G401 (cell line): ENCODE measurements at places on chromosomes 6 and 20.

DNA sequence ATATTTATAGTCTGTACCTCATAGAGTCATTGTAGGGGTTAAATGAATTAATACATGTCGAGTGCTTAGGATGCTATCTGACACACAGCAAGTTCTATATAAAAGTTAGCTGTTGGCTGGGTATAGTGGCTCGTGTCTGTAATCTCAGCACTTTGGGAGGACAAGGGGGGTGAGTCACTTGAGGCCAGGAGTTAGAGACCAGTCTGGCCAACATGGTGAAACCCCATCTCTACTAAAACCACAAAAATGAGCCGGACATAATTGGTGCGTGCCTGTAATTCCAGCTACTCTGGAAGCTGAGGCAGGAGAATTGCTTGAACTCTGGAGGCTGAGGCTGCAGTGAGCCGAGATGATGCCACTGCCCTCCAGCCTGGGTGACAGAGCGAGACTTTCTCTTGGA, 222.9 kb downstream of the UBE3D start:
- no peak for DNase-seq

- no peak for DNase-seq
Measured at GRCh38 chr20:60502881-60503280, 544.7 kb downstream of the CDH26 start.

GRCh38 chr6:90177544-90178383, 118.9 kb downstream of the BACH2 start:
- no peak for DNase-seq

- no peak for DNase-seq
Measured at GRCh38 chr6:170236131-170236836, 54.6 kb downstream of the DLL1 start.

GRCh38 chr20:38473367-38473795, 738 bp downstream of the RALGAPB start:
- peak; percentile 35 for DNase-seq

DNA sequence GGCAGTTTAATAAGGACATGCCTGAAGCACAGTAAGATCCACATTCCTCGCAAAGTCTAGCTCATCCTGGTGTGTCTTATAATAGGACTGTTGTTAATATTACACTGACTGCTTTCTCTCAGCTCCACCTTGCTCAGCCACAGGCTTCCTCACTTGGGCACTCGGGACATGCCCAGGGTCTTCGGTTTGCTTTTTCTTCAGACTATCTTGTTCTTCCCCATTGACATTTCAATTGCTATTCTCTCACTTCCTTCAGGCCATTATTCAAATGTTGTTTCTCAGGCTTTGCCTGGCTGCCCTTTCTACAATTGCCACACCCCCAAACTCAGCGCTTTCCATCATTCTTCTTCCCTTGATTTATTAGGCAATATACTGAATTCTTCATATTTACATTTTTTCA, 274.8 kb upstream of the RGS17 start:
- DNase-seq = no peak

DNA sequence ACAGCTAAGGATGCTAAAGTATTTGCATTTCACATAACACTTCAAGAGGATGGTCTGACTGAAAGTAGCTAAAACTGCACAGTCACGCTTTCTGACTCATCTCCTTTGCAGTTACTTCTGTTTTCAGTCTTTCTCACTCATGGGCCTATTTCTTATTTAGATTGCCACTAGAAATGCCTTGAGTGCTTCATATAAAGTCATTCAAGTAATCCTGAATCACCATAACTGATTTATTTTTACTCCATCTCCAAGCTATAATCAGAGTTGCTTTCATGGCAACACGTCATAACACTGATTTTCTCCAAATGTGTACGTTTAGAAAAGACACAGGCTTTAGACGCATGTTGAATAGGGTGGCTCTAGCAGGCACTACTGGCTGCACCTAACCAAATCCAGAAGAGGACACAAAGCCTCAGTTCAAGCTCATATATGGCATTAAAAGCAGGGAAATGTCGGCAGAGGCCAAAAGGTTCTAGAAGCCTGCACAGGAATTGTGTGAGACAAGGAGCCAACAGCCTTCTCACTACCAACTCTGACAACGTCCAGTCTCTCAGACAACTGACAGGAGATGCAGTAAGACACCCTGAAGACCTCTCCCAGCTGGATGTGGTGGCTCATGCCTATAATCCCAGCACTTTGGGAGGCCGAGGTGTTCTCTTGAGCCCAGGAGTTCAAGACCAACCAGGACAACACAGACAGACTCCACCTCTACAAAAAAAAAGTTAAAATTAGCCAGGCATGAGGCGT, 64.1 kb upstream of the BEND6 start:
- DNase-seq = no peak

- DNase-seq = no peak
Measured at GRCh38 chr6:4864519-4864918, 88.3 kb downstream of the CDYL start.

- DNase-seq = no peak
Measured at GRCh38 chr6:167567142-167568033, 242.5 kb downstream of the TTLL2 start.

GRCh38 chr6:108365478-108365877, 70.6 kb downstream of the AFG1L start:
- no peak for DNase-seq

DNA sequence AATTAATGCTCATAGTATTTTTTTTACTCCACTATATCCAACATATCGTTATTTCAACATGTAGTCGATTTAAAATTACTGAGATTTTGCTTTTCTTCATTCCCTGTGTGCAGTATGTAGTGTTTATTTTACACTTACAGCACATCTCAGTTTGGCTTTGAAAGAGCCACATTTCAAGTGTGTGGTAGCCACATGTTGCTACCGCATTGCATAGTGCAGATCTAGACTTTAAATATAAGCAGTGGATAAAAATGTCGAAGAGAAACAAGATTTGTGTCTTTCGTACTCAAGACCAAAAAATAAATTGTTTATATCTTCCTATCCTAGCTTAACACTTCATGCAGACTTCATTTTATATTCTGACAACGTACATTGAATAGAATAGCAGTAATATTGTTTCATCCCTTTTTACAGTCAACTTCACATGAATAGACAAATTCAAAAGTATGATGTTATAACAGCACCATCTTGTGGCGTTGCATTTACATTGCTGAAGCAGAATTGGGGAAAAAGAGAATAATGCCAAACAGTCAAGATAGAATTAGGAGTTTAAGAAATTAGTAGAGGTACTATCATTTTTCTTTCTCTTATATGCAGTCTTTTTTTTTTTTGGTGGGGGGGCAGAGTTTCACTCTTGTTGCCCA, 29.9 kb downstream of the FBXO5 start:
- DNase-seq = peak; percentile 65

DNA sequence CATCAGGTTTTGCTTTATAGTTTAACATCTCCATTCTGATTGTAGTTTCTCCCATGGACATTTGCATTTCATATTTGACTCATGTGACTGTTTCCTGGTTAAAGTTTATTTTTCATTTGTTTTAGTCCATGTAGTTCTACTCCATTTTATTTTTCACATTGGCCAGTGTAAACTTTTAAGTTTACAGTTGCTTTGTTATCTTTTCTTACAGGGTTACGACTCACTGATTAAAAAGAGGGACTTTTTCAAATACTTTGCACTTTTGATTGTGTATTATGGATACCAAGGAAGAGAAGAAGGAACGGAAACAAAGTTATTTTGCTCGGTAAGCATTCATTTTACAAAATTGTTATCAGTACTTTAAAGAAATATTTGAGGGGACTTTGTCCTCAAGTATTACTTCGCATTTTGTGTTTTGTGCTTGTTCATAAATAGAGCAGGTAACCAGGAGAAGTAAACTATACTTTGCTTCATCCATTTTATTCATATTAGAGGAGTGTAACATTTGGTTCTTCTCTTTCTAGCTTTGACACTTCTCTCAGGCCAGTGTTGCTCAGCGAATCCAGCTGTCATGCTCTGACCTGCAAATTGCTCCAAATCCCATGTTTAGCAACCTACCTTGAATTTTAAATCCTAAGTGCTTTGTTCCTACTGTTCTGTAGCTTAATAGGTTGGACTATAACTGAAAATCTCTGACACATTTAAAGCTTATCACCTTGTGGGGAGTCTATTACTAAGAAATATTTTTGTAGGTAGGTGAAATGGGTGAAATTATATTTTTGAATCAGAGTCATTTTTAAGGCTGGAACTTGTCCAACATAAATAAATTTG, 24.5 kb downstream of the NCOA7 start:
- DNase-seq = no peak

DNA sequence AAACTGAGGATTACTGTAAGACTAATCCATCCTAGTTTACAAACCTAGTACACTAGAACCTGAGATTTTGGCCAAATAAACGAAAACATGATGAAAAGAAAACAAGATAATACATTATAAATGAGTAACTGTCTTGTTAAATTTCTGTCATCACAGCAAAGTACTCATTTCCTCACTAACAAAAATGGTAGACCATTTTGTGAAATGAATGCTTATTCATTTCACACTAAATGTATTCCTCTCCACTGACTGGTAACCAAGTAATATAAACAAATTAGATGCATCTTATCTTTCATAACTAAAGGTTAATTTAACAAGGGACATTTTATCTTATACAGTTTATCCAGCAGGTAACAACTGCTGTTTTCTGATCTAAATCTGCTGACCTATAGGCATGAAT, 143.7 kb downstream of the REV3L start:
- DNase-seq = no peak

DNA sequence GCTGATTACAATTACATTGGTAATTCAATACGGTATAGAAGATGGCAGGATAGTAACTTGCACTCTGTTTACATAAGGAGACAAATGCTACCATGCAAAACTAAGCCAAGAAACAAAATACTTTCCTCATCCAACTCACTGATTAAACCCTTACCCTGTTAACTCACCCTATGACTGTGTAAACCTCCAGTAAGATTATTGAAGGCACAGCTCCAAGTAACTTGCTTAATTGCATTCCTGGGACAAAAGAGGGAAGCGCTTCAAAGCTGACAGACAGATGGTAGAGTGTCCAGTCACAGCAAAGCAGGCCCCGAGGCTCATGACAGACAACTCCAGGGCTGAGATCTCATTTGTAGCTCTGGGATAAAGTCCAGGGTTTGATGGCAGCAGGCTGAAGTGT, 6.9 kb upstream of the KIF16B start:
- peak; percentile 15 for DNase-seq

GRCh38 chr20:61736751-61737310, 328.9 kb downstream of the TAF4 start:
- DNase-seq = no peak

GRCh38 chr6:125904871-125905270, 51.7 kb upstream of the HINT3 start:
- DNase-seq = no peak

DNA sequence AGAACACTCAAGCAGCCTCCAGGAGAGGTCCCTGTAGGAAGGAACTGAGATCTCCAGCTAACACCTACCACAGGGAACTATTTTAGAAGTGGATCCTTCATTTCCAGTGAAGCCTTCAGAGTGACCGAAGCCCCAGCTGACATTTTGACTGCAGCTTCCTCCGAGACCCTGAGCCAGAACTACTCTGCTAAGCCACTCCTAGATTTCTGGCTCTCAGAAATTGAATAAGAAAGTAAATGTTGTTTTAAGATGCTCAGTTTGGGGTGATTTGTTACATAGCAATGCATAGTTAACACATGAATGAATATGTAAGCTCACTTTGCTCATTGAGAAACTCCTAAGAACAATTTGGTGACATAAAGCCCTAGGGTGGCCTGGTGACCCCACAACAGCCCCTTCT, 5.5 kb downstream of the TULP1 start:
- no peak for DNase-seq

- no peak for DNase-seq
Measured at GRCh38 chr6:21905531-21905930, 312.0 kb downstream of the SOX4 start.

- DNase-seq = no peak
Measured at GRCh38 chr20:62739067-62739466, 30.4 kb downstream of the NTSR1 start.

DNA sequence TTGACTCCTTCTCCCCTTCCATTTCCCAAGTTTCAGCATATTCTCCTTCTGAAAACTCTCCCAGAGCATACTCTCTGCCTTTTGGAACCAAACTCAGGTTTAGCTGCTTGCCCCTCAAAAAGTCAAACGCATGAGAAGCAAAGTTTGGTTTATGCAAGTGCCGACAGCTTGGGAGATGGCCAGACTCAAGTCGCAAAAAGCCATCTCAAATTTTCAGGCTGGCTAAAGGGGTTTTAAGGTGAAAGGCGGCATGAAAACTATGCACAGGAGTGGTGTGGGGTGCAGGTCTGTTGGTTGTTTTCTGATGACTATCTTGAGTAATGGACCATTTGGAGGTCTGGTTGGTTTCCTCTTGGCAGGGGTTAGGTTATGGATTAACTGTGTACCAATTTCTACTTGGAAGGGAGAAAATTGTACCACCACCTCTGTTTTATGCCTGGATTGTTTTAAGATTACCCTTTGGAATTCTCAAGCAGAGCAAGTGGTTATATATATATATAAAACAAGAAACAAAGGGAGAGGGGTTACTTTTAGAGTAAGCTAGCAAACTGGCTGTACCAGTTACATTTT, 52.4 kb upstream of the SCGN start:
- DNase-seq = no peak

DNA sequence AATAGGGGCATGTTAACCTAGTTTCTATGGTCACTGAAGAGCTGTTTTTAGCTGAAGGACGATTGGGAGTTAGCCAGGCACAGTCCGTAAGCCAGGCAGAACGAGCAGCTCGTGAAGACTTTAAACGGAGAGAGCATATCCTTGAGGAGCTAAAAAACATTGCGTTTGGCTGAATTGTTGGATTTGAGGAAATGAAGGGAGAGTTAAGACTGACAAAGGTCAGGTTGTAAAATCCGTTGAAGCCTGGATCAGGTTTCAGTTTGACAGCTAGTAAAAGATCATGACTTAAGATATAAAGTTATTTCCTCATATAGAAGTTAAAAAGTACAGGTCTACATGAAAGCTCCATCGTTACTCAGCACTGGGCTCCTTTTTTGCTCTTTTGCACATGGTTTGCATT, 2.8 kb downstream of the DBNDD2 start:
- DNase-seq = peak; percentile 11

DNA sequence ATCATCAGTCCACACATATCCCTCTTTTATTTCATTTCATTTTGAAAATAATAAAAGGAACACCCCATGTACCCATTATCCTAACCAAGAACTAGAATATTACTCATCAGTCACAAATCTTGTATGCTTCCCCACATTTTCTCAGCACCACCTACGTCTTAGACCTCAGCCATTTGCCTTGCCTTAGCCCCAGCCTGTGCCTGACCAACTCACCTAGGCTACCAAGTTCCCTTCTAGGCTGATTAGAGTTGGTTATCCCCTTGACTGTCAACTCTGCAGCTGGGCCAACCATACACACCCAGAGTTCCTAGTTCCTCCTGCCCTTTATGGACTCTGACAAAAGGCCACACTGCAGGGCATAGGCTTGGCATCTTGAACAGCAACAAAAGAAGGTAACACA, 33.4 kb upstream of the IPCEF1 start:
- no peak for DNase-seq

DNA sequence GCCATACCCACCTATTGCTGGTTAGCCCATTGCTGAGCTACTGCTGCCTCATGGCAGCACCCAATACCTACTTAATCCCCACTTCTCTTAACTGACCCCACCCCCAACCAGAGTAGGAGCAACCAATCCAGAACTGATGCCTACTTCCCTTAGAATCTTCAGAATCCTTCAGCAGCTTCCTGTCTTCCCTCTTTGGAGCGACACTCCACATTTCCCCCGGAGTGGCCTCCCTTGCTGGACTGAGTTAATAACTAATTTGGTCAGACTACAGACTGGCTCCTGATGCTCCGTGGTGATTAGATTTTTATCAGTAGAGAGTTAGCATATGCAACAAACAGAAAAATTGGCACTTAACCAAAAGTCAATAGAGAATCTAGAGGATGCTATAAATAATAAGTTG, 51.2 kb upstream of the UBR2 start:
- no peak for DNase-seq

GRCh38 chr6:98203170-98203806, 631.1 kb upstream of the POU3F2 start:
- no peak for DNase-seq
